ENCODE measurements at places on chromosomes 2 and 18.

GRCh38 chr2:23692263-23692662 lies 234.7 kb downstream of the ATAD2B start:
- no peak for DNase-seq

DNA sequence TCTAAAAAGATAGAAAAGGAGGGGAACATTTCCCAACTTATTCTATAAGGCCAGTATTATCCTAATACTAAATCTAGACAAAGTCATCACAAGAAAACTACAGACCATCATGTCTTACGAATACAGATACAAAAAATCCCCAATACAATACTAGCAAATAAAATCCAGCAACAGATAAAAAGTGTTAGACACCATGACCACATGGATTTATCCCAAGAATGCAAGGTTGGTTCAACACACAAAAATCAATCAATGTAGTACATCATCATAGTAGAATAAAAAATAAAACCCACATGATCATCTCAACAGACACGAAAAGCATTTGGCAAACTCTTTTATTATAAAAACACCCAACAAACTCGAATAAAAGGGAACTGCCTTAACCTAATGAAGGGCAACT lies 18.5 kb downstream of the SLC66A2 start:
- DNase-seq, result no peak

- DNase-seq, result no peak
Observed at GRCh38 chr18:68676913-68677312, 38.0 kb downstream of the TMX3 start.

DNA sequence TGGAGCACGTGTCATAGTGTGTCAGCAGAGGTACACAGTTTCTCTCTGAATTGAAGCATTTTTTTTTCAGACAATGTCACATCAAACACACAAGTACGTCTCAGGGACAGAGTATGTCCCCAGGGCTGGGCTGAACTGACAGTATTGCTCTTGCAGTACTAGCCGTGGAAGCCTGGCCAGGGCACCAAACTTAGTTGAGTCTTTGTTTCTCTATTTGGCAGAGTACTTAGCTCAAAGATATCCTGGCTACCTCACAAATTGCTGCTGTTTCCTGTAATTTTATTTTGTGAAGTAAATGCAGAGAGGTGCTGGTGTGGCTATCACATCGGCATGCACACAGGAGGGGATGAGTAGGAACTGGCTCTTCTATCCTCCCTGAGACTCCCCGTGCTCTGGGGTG lies 691.6 kb upstream of the HS6ST1 start:
- DNase-seq, result no peak

GRCh38 chr2:106115250-106115649 lies 78.9 kb downstream of the UXS1 start:
- no peak for DNase-seq

DNA sequence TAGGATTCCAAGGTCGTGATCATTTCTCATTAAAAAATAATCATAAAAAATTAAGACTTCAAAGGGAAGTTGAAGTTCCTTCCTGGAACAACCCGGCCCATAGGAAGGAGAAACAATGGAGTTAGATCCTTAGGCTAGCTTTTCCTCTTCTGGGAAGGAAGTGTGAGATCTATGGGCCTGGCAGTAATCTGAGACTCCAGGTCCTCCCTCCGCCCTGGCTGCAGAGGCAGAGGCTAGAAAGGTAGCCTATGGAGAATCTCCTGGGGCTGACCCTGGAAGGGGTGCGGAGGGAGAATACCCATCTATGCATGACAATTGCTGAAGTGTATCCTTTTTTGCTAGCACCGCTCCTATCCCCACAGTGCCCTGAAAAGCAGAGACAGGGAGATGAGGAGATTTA lies 37.9 kb downstream of the TRIB2 start:
- no peak for DNase-seq

DNA sequence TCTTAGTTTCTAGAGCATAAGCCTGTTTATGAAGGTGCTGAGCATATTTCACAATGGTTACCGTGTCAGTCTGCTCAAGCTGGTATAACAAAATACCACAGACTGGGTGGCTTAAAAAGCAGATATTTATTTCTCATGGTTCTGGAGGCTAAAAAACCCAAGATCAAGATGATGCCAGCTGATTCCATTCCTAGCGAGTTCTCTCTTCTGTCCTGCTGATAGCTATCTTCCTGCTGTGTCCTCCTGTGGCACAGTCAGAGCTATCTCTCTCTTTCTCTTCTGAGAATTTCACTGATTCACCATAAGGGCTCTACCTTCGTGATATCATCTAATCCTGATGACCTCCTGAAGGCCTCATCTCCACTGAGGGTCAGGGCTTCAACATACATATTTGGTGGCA lies 273.0 kb downstream of the CDH2 start:
- no peak for DNase-seq
